ENCODE measurements at places on chromosomes 11 and 22.

GRCh38 chr11:123448823-123449222 is 18.8 kb downstream of the GRAMD1B start:
- DNase-seq, result no peak

DNA sequence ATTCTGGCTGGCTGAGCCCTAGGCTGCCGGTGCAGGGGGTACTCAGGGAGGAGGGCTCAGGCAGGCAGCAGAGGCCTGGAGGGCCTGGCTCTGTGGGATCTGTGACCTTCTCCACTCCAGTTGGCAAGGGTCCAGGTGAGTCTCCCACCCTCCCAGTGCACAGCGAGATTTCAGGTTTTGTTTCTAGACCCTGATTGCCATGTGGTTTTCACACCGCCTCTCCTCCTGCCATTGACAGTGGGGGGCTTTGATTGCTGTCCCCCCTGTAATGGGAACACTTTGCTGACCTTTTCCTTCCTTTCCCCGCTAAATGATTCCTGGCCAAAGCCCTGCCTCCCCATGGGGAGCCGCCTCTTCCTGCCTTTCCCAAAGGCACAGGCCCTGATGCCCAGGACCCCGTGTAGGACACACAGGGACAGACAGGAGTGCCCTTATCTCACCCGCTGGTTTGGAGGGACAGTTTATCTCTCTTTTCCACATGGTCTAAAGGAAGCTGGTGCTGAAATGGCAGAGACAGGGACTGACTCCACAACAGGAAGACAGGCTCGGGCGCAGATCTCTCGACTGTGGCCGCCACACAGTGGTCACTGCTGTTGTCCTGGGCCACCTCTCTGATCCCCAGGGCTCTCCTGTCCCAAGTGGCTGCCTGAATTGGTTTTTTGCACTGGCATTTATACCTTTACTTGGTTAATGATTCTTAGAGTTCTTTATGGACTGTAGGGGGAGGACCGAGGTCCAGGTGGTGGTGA is 43.4 kb downstream of the BCR start:
- no peak for DNase-seq

DNA sequence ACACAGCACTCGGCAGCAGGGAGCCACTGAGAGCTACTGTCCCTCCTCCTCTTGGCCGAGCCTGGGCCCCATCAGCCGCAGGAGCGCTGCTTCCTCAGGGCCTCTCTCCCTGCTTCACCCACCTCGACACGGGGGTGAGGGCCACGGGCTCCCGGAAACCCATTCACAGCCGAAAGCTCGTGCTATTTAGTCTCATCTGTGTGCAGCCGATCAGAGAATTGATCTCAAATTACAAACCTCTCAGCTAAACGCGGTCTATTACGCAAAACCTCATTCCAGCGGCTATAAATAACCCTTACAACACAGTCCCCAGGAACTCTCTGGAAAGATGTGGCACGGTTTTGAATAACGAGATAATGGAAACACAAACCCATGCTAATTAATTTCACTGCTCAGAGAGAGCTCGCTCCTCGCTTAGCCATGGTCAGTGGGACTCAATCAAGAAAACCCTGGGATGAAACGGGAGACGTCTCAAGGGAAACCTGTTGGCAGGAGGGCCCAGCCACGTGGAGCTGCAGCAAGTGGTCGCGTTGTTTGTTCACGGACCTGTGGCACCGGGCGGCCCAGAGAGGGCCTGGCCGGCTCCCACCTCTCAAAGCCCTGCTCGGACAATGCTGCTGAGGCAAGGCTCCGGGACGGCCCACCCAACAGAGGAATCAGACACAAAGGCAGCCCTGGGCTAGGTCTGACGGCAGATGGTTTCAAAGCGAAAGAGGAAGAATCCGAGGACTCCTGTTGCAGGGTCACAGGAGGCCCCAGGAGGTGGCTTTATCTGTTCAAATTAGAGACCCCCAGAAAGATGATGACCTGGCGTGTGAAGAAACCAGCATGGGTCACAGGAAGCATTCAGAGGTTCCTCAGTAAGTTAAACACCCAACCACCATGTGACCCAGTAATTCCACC is 210.5 kb downstream of the CTTN start:
- no peak for DNase-seq

DNA sequence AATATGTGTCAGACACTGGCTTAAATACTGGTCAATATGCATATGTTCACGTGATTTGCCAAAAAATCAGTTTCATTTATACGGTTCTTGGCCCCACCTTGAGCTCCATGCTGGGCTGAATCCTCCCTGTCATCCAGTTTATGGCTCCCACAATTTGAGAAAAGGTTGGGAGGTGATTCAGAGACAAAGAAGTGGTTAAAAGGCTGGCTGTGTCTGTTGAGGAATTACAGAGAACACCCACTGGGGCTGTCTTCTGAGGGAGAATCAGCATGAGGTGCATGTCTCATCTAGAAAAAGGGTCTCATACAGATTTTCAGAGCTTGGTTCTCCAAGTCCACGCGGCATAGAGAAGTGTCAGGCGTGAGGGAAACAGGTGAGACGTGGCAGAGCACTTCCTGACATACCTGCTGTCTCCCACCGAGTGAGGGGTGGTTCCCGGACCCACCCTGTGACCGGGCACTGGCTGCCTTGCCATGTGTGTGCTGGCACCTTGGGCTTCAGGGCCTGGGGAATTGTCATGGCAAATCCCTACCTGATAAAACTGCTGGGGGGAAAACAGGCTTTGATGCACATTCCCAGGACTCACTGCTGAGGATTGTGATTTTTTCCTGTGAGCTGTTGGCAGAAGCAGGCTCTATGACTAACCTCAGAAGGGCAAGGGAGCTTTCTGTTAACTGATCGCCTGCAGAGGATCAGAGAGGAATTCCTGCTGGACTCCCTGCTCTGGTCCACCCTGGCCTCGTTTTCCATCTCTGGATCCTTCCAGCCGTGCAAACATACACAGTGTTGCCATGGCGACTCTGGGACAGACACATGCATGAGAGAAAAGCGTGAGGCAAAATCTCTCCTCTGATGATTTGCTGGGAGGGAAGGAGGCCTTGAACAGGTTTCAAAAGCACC is 223.6 kb downstream of the ADAMTS15 start:
- no peak for DNase-seq

GRCh38 chr11:2203440-2204259 is 32.0 kb upstream of the TH start:
- DNase-seq, result no peak

DNA sequence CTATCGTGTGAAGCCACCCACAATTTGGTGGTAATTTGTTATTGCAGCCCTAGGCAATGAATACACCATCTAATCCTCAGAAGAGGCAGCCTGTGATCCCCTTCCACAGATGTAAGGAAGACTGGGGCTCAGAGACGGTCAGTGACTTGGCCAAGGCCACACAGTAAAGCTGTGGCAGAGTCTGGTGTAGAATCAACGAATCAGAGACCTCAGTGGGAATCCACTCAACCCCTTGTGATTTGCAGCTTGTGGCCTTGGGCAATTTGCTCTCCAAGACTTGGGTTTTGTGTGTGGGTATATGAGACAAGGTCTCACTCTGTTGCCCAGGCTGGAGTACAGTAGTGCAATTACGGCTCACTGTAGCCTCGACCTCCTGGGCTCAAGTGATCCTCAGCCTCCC is 1.9 kb downstream of the LGALS2 start:
- DNase-seq, result no peak

GRCh38 chr11:64947208-64947814 is 11.6 kb upstream of the GPHA2 start:
- DNase-seq, result no peak

DNA sequence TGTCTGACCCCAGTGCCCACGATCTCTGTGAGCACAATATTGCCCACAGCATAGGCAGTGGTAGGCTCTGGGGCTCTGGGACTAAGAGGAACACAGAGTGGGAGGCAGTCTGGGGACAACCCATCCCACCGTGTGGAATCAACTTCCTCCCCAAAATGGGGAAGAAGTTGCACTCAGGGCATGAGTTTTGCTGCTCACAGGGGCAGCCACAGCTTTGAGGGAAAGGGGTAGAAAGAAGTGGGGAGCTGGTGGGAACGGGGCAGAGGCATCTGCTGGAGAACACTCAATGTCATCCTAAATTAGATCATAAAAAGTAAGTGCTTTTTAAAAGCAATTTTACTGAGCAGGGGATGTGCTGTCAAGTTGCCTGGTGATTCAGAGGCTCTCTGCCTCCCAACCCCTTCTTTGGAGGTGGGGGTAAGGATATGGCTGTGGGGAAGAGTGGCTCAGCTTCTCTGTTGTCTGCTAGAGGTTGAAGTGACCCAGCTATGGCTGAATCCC is 233.8 kb upstream of the NCAM1 start:
- DNase-seq, result no peak

DNA sequence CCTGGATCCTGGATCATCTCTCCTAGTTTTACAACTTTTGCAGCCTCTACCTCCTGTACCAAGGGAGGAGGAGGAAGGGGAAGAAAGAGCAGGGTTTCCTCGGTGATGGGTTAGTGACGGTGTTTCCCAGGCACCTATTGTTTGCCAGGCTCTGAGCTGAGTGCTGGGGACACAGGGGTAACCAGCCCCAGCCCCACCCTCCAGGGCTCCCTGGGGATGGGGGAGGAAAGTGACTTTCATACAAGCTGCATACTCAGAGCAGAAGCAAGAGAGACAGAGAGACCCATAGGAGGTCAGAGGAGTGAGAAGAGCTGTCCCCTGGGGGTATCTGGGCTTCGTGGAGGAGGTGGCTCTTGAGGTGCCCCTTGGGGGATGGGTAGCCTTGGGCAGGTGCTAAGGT is 89.4 kb upstream of the THY1 start:
- no peak for DNase-seq

DNA sequence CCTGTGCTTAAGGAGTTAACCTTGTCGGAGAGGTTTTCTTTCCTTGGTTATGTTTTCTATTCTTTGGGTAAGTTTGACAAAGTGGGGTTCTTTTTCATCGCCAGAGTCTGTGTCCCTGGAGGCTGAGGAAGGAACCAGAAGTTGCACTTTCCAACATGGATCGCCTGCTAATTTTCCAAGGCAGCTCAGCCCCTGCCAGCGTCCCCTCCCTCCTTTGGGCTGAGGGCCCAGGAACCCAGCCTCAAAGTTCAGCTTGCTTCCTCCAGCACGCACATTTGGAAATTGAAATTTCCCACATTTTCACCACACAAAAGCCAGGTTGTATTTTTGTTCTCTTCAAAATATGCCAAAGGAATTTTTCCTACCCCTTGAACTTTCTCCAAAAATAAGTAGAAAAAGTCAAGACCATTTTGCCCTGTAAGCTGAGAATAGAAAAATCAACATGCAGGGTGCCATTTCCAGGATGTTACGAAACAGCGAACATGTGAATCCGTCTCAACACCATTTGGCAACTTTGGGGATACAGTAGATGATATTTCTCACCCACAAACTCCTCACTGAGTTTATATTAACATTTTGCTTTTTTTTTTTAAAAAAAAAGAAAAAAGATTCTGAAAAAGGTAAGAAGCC is 343.5 kb downstream of the TENM4 start:
- no peak for DNase-seq

DNA sequence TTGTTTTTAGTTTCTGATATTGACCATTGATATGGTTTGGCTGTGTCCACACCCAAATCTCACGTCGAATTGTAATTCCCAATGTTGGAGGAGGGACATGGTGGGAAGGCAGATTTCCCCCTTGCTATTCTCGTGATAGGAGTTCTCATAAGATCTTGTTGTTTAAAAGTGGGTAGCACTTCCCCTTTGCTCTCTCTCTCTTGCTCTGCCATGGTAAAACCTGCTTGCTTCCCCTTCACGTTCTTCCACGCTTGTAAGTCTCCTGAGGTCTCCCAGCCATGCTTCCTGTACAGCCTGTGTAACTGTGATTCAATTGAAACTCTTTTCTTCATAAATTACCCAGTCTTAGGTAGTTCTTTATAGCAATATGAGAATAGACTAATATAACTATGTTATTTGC is 203.6 kb upstream of the CHORDC1 start:
- no peak for DNase-seq

DNA sequence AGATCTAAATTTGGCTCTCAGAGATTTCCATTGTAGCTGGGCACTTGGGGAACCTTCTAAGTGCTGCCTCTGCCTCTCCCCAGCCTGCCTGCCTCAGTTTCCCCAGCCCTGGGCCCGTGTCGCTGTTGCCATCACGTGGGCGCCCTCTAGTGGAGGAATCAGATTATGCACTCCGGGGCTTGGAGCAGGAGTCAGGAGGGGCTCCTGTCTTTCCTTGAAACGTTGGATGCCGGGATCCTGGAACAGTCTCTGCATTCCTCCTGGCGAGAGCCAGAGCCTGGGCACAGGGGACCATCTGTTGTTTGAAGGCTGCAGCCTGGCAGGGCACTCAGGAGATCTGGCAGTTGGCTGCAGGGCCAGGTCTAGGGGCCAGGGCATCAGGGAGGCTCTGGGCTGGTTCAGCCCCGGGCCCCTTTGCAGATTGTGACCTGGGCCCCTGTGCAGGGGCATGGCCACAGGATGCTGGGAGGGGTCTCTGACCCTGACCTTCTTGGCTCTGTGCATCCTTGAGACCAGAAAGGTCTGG is 71.6 kb downstream of the LRP5 start:
- peak; percentile 66 for DNase-seq

- DNase-seq, result peak; percentile 30
Observed at GRCh38 chr11:10305262-10305963, 540 bp downstream of the ADM start.

- no peak for DNase-seq
Observed at GRCh38 chr11:133936592-133936991, 20.2 kb downstream of the IGSF9B start.

- DNase-seq, result no peak
Observed at GRCh38 chr11:108278954-108279353, 56.1 kb downstream of the ATM start.

DNA sequence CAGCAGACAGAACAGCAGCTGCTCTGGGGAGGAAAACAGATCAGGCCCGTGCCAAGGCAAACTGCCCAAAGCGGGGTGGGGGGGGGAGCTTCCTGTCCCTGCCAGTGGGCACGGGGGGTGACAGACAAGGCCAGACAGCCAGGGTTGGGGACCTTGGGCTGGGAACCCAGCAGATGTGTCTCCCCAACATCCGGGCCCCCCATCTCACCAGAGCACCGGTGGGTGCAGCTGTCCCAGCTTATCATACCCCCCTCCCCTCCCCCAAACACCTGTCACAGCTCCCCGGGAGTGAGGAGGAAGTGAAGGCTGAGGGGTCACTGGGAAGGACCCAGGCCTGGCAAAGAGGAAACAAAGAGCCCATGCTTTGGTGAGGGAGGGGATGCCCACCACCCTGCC is 1.3 kb downstream of the PPP1R14B start:
- peak; percentile 56 for DNase-seq

GRCh38 chr11:41404109-41404508 is 55.3 kb downstream of the LRRC4C start:
- DNase-seq, result no peak

GRCh38 chr11:70707821-70708220 is 309.5 kb downstream of the CTTN start:
- DNase-seq, result no peak

DNA sequence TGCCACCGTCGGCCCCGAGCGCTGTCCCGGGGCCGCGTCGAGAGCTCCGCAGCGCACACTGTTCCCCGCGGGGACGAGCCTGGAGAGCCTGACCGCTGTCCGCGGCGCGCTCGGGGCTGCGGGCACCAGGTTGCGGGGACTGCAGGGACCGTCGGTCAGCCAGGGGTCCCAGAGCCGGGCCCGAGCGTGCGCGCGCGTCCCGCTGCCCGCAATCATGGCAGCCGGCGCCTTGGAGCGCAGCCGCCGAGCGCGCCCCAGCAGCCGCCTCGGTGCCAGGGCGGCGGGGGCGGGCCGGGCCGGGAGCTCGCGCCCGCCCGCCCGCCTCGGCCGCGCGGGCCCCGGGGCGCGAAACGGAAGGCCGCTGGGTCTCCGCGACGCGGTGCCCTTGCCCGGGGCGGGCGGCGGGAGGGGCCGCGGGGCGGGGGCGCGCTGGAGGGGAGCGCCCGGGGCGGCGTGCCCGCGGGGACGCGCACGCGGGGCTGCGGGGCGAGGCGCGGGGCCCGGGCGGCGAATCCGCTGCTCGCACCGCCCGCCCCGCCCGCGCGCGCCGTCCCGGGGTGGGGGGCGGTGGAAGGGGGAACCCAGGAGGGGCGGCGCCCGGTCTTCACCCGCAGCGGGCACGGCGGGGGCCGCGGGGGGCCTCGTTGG is 79.4 kb upstream of the PPARA start:
- peak; percentile 36 for DNase-seq
